ENCODE measurements at places on chromosomes 7 and 10. TPM values are rescaled to one million over a fixed set of nuclear protein-coding genes. Genes with fewer than 3 reads are reported as not detected.

DNA sequence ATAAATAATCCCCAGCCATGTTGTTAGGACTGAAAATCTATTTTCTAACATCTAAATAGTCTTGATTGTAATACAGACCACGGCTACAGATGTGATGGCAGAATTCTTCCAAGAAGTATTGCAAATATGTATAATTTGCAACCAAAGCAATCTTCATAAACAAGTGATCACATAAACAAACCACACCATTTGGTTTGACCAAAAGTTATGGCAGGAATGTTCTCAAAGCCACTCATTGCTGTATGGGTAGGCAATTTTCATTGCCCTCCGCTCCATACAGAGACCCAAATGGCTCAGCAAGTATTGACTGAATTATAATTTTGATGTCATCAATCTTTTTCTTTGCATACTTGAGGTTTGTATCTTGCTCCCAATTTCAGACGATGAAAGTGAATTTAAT, 19.0 kb upstream of the RHOBTB1 start:
- H3K27ac ChIP-seq: no peak overlapping the region
- H3K36me3 ChIP-seq: no peaks in the 10 kb centered on the region
- no peak overlapping the region for H3K4me3 ChIP-seq
- no peak for DNase-seq
- no peaks in the 10 kb centered on the region for H3K27me3 ChIP-seq

DNA sequence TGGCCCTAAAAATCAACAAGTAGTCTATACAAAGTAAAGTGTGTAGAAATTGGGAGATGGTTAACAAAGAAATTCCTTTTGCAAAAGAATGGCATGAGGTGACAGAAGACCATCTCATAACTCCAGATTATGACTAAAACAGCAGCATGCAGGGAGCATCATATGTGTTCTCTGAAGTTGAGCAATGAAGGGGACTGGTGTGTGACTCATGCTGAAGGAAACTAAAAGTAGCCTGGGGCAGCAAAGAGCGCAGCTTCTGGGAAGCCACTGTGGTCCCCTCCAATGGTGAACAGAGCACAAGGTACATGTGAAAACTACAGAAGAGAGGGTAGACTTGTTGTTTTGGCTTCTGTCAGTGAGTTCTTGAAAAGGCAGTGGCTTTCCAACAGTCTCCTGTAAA, 133.4 kb downstream of the MACC1 start:
- peaks cover 9% of the 10 kb centered on the region for H3K4me1 ChIP-seq
- DNase-seq: peak; percentile 58
- H3K27me3 ChIP-seq: no peaks in the 10 kb centered on the region
- no peak overlapping the region for H3K27ac ChIP-seq
- no peak overlapping the region for H3K4me3 ChIP-seq

DNA sequence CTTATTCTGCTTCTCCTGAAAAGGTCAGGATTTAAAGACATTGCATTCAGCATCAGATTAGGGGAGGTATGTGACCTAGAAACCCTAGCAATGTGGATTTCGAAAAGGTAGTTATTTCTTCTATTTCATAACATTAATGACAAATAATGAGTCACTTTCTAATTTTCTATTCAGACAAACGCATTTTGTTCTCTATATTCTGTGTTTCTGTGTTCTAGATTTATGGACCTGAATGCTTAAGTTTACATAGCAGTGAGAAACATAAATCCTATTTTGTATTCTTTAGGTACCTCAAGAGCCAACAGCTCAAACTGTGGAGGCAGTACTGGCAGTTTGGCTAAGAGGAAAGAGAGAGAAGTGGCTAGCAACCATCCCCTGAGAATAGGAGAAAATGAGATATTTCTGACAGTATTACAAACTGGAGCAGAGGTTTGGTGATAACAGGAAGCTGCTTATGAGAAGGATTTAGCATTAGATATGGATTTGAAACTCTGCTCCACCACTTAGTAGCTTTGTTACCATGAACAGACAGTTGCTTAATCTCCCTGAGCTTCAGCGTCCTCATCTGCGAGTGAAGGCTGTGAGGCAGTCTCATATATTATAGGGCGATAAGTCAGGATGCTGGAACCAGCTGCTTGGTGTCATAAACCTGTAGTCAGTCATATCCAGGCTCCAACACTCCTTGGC, 28.2 kb downstream of the CDK14 start:
- no peak for DNase-seq
- H3K27me3 ChIP-seq: no peaks in the 10 kb centered on the region
- no peak overlapping the region for H3K4me3 ChIP-seq

GRCh38 chr10:327889-328852, 192.9 kb downstream of the ZMYND11 start:
- no peaks in the 10 kb centered on the region for H3K4me1 ChIP-seq
- no peak overlapping the region for H3K4me3 ChIP-seq
- no peak overlapping the region for H3K27ac ChIP-seq
- H3K36me3 ChIP-seq: no peaks in the 10 kb centered on the region
- no peak for DNase-seq
- H3K27me3 ChIP-seq: no peaks in the 10 kb centered on the region

GRCh38 chr7:78792006-78792405, 661.5 kb downstream of the MAGI2 start:
- no peaks in the 10 kb centered on the region for H3K4me1 ChIP-seq
- H3K36me3 ChIP-seq: no peaks in the 10 kb centered on the region
- H3K27ac ChIP-seq: no peak overlapping the region
- DNase-seq: no peak
- H3K27me3 ChIP-seq: no peaks in the 10 kb centered on the region

DNA sequence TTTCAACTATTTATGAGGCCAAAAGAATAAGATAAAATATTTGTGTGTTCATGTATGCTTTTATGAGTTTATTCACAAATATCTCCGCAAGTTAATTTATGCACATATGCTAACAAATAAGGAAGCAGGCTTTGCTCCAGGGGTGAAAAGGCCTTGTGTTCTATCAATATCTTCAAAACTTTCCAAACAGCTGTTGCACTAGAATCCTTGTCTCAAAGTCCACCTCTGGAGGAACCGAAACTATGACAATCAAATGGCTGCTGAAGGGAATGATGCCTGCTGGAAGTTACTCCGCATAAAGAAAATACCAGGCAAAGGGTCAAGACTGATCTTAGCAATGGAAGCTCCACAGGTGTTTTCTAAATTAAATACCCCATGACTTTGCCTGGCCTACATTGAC, 145.0 kb upstream of the GHITM start:
- H3K27ac ChIP-seq: no peak overlapping the region
- no peaks in the 10 kb centered on the region for H3K36me3 ChIP-seq
- DNase-seq: no peak
- no peaks in the 10 kb centered on the region for H3K4me1 ChIP-seq
- no peak overlapping the region for H3K4me3 ChIP-seq

DNA sequence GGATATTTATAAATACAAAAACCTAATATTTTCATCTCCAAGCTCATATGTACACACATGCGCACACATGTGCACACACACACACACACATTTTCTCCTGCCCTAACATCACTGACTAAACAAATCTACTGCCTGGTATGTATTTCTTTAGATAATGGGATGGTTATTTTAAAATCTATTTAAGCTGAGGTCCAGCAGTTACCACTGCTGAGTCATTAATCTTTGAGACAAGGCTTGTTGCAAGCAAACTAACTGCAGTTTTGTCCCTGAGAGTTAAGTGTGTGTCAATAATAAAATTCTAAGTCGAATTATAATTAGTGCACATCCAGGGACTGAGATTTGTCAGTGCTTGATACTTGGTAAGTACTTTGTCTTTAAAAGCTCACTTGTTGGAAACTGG, 135.1 kb downstream of the VPS50 start:
- DNase-seq: no peak
- no peaks in the 10 kb centered on the region for H3K36me3 ChIP-seq
- H3K27ac ChIP-seq: no peak overlapping the region
- H3K27me3 ChIP-seq: no peaks in the 10 kb centered on the region

GRCh38 chr7:1575809-1576208, 6.0 kb upstream of the PSMG3 start:
- DNase-seq: no peak
- H3K4me3 ChIP-seq: no peak overlapping the region
- H3K36me3 ChIP-seq: no peaks in the 10 kb centered on the region

GRCh38 chr10:121598263-121599249, at the start of gene FGFR2:
FGFR2 (minus strand) TSS chr10:121598444; CDS start chr10:121593817, 4,627 bp downstream.
- H3K27ac ChIP-seq: no peak within 1 kb of the TSS
- peaks cover 28% of the 10 kb centered on the region for H3K27me3 ChIP-seq
- DNase-seq: no peak
- no peaks in the 10 kb centered on the region for H3K4me1 ChIP-seq

DNA sequence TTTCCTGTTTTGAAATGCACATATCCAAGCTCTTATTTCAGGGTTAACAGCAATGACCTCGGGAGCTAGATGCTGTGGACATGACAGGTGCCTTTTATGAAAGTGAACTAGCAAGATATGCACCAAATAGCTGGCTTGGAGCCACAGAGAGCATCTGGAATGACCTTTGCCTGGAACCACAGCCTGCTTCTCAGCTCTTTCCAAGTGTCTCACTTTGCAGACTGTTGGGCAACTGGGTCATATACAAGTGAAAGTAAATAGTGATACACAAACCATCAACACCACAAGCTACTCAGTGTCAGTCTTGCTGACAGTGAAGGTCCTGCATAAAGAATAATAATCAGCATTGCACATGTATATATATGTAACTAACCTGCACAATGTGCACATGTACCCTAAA, 183.5 kb downstream of the RNF133 start:
- H3K27me3 ChIP-seq: no peaks in the 10 kb centered on the region
- no peak overlapping the region for H3K4me3 ChIP-seq
- H3K36me3 ChIP-seq: no peaks in the 10 kb centered on the region
- DNase-seq: peak; percentile 38

DNA sequence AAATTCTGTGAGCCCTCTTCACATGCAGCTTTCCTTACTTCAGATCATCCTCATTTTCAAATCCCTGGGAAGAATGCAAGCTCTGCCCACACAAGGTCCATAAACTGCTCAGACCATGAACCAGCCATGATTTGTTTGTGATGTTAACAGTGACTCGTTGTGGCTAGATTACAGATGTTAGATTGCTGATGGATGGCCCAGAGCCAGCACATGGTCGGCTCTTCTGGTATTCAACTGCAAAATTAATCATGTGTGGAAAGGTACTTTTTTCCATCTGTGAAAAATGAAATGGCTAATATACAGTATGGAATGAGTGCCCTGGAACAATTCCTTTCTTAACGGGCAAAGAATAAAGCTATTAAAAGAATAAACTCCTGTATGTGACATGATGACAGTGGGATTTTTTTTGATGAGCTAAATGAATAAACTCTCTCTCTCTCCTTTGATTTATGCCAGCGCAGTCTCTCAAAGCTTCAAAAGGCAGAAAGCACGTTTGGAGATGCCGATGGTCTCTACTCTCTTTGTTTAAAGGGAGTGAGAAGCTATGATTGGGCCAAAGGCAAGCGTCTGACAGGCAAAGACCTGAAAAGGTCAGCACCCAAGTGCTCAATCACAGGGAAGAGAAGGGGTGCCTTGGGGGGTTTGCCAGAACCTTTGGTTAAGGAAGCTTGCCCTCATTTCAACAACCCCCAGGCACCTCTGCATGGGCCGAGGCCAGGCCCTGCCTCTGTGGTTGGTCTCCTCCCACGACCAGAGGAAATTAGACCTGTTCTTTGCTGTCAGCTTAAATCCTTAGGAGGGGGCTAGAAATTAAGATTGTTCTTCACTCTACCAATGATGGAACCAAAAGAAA, 444.0 kb upstream of the NFE2L3 start:
- no peak for DNase-seq
- H3K36me3 ChIP-seq: no peaks in the 10 kb centered on the region
- no peaks in the 10 kb centered on the region for H3K4me1 ChIP-seq
- H3K4me3 ChIP-seq: no peak overlapping the region
- H3K27ac ChIP-seq: no peak overlapping the region

DNA sequence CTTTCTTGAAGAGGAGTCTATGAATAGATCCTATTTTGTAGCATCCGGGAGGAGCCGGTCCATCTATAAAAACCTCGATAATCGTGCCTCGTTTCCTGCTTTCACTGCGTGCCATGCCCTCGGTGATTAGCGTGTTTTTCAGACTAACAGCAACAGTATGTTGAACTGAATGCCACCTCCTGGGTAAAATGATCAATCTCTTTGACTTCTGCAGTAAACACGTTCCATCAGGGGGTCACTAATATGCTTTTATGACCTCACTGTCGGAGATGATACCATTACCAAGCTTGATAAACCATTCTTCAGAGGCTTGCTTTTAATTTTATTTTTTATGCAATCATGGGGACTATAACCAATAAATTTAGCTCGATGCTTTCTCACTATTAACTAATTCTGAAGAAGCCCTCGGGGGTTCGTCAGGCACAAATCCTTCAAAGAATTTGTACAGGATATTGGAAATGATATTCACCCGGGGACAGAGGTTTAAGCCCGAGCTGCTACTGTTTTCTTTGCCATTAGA, 228.3 kb downstream of the ADARB2 start:
- no peak overlapping the region for H3K4me3 ChIP-seq
- no peak for DNase-seq
- no peaks in the 10 kb centered on the region for H3K36me3 ChIP-seq
- H3K4me1 ChIP-seq: no peaks in the 10 kb centered on the region
- H3K27ac ChIP-seq: no peak overlapping the region

DNA sequence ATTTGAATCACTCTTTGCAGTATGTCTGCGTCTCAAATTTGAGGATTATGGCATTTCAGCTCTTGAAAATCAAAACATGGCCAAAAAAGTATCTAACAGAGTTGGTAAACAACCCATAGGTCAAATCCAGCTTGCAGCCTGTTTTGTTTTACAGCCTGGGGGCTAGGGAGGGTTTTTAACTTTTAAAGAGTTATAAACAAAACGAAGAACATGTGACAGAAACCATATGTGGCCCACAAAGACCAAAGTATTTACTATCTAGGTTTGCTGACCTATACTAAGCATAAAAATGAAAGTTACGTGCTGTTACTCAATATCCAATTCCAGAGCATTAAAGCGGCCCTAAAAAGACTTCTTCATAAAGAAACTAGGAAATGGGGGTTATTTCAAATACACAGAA, 55.5 kb upstream of the STARD3NL start:
- DNase-seq: no peak
- no peaks in the 10 kb centered on the region for H3K27me3 ChIP-seq
- H3K27ac ChIP-seq: no peak overlapping the region
- no peaks in the 10 kb centered on the region for H3K4me1 ChIP-seq
- H3K36me3 ChIP-seq: no peaks in the 10 kb centered on the region

GRCh38 chr10:53702489-53702888, 929.9 kb upstream of the MBL2 start:
- no peaks in the 10 kb centered on the region for H3K27me3 ChIP-seq
- no peaks in the 10 kb centered on the region for H3K36me3 ChIP-seq
- no peaks in the 10 kb centered on the region for H3K4me1 ChIP-seq
- H3K4me3 ChIP-seq: no peak overlapping the region

Gene PHKG1
- 3.9 TPM for total RNA-seq

Gene ZNF438
- 4.6 TPM for total RNA-seq

Gene CDC14C
- not detected for total RNA-seq

Gene GPR26
- total RNA-seq: not detected

Gene ICA1
- total RNA-seq: 33.8 TPM

Gene TMEM139
- total RNA-seq: 131 TPM
